ENCODE measurements at places on chromosomes 4 and X. TPM values are rescaled to one million over a fixed set of nuclear protein-coding genes. Genes with fewer than 3 reads are reported as not detected.

Gene EDA
- total RNA-seq, result 2.5 TPM

Gene ADAM29
- total RNA-seq, result not detected

Gene TEX13D
- not detected for total RNA-seq

Gene NAA10
- 52.6 TPM for total RNA-seq

Gene MAP9
- total RNA-seq, result 0.13 TPM
